NCI-H1105 treated with DMSO at 0.1 percent for 48 hours (cell line): ENCODE measurements at places on chromosomes 12 and 14.
A peak's percentile ranks its signal among the peaks of the same experiment; 100 is the strongest.

- no peak for DNase-seq
These were observed 211.4 kb upstream of the ABCD2 start for GRCh38 chr12:39830852-39831520.

- no peak for DNase-seq
These were observed 142.1 kb downstream of the CALM1 start for GRCh38 chr14:90538716-90539495.

- no peak for DNase-seq
These were observed 29.9 kb upstream of the OTX2 start for GRCh38 chr14:56840221-56840620.

- peak; percentile 93 for DNase-seq
These were observed at the start of gene HOXC13 for GRCh38 chr12:53938326-53939140. TSS of gene HOXC13 (plus strand) at chr12:53938831. CDS start at chr12:53938907, 76 bp downstream.

DNA sequence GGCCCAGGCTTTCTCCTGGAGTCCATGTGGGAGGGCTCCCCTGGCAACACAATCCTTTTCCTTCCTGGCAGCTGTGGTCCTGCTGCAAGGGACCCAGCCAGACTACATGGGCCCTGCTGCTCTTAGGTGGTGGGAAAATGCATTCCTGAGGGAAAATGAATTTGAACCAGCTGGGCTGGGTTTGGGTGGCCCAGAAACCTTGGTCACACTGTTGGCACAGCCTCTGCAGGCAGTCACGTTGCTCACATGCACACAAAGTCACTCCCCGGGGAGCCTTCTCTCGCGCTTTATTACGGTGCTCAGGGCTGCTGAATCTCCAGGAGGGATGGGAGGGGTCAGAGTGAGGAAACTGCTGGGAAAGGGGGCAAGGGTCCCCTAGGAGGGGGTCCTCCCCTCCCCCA is 17.2 kb downstream of the PLEKHG3 start:
- DNase-seq = no peak
